Caco-2 (cell line): ENCODE measurements at places on chromosomes 3 and 15. TPM values are rescaled to one million over a fixed set of nuclear protein-coding genes. Genes with fewer than 3 reads are reported as not detected.

The GLDN gene
- total RNA-seq = 0.82 and 1.1 TPM in 2 replicates

The SLC24A5 gene
- not detected in 2 replicates for total RNA-seq

DNA sequence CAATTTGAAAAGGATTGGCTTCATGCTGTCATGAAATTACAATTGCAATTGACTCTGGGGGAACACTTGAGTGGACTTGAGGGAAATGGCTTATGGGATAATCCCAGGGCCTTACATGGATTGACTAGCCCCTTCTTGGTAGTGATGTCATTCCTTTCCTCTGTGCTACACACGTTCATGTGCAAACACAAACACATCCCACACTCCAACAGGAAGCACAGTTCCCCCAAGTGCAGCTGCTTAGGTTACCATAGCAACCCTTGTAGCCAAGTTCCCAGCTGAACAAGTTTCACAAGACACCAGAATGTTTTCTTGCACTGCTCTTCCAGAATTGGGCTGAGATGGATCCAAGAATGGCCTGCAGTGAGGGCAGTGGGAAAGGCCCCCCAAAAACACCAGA is 217.0 kb downstream of the ZNF621 start:
- no peak for DNase-seq

DNA sequence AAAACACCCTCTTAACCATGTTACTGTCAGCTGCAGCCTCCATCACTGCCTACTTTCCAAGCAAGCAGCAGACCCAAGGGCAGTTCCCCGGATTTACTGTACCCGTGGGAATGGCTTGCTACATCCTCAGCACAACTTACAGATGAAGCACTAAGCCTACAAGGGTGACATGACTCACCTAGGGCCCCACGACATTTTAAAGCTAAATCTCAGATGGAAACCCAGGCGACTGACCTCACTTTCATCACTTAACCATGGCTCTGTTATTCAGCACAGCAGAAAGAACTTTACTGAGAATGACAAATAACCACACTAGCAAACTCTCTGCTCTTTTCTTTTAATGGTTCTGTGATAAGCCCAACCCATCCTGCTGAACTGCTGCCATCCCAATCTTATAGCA is 65.6 kb downstream of the SUMF1 start:
- DNase-seq = no peak

GRCh38 chr15:27025481-27025966 is 54.5 kb downstream of the GABRG3 start:
- no peak for DNase-seq
